Occipital lobe (tissue), 3 donors: ENCODE measurements at places on chromosomes 13 and 19. TPM values are rescaled to one million over a fixed set of nuclear protein-coding genes. Genes with fewer than 3 reads are reported as not detected.

DNA sequence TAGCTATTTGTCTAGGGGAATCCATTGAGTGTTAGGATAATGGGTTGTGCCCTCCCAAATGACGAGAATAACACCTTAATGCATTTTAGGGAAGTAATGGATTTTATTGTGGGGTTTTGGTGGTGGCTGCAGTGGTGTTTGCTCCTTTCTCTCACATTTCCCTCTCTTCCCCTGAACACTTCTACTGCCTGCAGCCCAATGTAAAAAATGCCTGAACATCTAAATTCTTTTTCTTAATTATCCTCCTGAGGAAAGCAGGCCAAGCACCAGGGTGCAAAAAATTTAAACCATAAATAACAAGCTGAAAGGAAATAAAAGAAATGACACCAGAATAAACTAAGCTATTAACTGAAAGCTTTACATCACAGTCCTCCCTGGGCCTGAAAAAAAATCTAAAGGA, 57.3 kb upstream of the PCDH8 start:
- no peak for DNase-seq

- no peak for DNase-seq
Measured at GRCh38 chr13:34886121-34886875, 55.8 kb upstream of the NBEA start.

DNA sequence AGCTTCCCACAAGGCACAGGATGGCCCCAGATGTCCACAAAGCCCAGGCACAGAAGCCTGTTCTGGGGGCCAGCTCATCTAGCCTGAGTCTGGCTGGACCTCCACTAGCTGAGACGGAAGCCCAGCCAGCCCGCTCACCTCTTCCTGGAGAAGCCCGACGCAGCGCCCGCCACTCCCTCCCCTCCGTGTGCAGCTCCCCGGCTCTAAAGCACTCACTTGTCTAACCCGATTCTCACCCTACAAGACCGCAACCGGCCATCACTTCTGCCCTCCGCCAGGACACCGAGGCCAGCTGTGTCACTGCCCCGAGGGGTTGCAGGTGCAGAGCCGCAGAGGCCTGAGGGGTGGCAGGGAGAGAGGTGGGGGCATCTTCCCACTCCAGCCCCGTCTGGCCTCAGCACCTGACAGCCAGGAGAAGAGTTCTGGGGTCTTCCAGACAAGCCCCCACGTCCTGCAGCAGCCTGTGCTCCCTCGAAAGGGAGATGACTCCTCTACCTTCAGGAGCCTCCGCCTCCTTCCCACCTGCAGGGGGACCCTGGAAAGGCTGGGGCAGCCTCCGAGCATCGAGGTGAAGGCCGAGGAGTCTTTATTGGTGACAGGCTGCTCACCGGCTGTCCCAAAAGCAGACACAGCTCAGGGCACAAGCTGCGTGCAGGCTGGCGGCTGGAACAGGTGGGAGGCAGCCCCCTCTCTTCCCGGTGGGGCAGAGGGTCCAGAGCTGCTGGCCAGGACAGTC, 5.9 kb upstream of the DIRAS1 start:
- no peak for DNase-seq

DNA sequence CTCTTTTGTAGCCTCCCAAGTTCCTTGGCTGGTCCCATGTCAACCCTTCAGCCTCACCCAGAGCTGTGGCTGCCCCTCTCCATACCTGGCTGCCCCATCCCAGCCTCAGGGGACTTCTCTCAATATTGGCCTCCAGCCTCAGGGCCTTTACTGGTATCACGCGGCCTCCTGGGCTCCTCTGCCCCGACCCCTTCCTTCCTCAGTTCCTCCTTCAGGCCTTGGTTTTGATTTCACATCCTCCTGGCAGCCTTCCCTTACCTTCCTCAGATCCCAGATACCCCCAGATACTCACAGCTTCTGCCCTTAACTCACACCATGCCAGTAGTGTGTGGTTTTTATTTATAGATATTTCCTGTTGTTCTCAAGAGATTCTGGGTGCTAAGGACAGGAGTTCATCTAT, 12.8 kb upstream of the SCN1B start:
- DNase-seq, result no peak

DNA sequence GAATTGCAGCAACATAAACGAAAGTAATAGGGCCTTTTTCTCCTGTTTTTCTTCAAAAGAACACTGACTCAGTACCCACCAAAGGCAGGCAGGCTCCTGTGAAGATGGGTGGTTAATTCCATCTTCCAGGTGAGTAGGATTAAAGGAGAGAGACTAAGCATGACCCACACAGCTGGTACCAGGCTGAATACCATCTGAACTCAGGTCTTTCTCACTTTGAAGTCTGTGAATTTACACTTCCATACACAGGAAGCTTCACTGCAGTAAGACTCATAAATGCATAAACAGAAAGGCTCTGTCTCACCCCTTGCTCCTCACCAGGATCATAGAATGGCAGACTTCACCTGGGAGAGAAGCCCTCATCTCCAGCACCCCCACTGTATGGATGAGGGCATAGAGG, 194.6 kb downstream of the KLF12 start:
- no peak for DNase-seq

DNA sequence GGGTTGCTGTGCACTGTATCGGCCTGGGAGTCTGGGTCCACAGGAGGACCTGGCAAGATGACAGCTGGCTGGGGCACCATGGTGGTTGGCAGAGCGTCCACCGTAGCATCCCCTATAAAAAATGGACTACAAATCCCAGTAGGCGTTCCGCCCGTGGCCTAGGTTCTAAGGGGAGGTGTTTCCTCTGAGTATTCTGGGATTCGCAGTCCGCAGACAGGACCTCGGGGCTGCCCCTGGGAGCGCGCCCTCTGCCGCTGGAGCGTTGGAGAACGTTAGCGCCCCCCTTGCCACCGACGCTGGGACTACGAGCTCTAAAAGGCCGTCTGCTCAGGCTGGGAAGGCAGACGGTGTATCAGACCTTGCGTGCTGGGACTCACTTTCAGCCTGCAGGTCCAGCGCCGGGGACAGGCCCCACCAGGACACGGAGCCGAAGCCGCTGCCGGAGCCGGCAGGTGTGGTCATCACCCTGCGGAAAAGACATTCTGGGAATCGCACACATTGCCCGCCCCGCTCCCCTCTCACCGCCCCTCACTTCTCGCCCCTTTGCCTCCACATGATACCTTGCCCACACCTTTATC, 372 bp downstream of the DNAAF3 start:
- no peak for DNase-seq

DNA sequence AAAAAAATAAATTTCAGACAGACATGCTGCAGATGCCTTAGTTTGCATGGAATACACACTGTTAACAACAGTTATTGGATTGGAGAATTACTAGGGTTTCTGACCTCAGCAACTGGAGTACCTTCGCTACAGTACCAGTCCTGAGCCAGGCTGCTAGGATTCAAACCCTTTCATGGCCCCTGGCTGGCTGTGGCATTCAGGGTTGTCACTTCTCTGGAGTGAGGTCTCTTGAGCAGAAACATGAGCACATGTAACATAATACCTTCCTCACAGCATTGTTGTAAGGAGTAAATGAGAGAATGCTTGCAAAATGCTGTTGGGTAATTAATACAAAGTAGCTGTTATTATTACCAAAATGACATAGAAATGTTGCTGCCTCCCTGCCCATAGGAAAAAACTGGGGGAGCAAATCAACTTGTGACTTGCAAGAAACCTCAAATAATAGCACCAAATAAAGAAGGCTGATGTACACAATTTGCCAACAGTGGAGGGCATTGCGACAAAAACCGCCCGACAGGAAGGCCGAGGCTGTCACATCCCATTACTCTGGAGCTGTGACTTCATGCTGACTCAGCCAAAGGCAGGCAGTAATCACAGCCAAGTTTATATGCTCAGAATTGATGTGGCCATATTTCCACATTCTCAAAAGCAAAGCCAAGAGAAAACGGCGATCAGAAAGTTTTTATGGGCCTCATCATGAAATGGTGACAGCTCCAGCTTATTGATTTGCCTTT, 100.4 kb downstream of the RFC3 start:
- DNase-seq, result no peak

DNA sequence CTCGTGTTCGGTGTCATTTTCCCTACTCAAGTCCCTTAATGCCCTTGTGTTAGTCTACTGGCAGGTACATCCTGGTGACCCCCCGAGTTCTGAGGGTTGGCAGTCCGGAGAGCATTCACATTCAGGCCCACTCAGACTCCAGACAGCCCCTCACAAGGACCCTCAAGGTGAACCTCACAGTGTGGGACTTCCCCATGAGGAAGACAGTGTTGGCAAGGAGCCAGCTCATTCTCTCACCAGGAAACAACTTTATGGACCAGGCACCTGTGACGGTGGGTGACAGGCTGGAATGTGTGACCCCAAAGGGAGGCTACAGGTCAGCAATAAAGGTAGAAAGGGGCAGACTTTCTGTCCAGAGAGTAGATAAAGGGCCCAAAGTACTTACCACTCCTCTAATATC, 24.5 kb downstream of the RDH8 start:
- no peak for DNase-seq

DNA sequence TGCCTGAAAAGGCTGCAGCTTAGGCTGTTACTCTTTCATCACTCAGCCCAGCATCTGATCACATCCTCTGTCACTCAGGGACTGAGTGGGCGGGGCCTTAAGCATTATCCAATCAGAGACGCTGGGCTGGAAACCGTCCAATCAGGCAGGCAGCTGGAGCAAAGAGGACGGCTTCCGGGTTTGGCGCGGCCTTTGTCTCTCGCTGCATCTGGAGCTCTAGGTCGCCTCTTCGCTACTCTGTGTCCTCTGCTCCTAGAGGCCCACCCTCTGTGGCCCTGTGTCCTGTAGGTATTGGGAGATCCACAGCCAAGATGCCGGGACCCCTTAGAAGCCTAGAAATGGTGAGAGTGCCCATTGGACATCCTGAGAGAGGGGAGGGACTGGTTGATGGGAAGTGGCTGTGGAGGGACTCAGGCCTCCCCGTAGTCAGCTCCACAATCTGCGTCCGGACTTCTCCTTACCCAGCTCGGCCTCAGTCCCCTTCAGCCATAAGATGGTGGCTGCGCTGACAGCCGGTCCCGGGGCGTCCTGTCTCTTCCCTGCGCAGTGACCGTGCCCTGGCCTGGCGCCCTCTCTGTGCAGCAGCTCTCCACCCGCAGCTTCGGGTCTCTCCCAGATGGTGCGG, at the start of gene ZNF486:
ZNF486 (plus strand) TSS at position 195 of the 625 bp plus-strand sequence; CDS start at position 312, 117 bp downstream.
- DNase-seq, result peak; percentile 88

GRCh38 chr19:54312436-54313377, at the start of gene LILRA5:
TSS of gene LILRA5 (minus strand) at chr19:54313166. CDS start at chr19:54313019, 147 bp downstream.
- DNase-seq, result no peak

DNA sequence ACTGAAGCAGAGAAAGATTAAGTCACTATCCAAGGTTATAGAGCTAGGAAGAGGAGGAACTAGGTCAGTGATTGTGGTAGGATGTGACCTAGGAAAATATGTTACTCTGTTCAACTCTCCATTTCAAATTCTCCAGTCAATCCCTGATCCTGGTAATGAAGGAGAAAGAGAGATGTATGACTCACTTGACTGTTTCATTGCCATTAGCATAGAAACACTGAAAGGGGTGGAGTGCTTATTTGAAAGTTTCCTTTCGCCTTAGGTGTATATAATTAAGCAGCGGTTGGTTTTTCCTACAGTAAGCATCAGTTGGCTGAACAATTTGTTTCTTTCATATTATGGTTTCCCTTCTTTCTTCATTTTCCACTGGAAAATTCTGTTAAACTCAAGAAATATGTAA, 198.1 kb upstream of the CSNK1A1L start:
- no peak for DNase-seq

- no peak for DNase-seq
Measured at GRCh38 chr13:26762745-26763345, 2.3 kb upstream of the GPR12 start.

- no peak for DNase-seq
Measured at GRCh38 chr19:35905178-35905727, 2.8 kb downstream of the TYROBP start.

DNA sequence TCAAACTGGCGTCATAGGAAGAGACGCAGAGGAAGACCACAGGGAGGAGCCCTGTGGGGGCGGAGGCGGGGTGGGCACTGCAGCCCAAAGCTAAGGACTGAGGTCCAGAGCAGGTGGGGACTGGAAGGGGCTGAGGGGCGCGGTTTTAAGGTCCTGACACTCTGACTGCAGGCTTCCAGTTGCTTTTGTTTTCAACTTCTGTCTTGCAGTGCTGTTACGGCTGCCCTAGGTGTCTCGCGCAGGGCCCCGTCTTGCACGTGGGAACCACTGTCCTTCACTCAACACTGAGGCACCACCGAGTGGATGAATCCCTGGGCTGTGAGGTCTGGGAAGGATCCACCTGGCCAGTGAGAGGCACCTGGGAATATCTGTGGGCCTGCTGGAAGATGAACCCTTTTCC, 76.0 kb downstream of the TEX29 start:
- no peak for DNase-seq

DNA sequence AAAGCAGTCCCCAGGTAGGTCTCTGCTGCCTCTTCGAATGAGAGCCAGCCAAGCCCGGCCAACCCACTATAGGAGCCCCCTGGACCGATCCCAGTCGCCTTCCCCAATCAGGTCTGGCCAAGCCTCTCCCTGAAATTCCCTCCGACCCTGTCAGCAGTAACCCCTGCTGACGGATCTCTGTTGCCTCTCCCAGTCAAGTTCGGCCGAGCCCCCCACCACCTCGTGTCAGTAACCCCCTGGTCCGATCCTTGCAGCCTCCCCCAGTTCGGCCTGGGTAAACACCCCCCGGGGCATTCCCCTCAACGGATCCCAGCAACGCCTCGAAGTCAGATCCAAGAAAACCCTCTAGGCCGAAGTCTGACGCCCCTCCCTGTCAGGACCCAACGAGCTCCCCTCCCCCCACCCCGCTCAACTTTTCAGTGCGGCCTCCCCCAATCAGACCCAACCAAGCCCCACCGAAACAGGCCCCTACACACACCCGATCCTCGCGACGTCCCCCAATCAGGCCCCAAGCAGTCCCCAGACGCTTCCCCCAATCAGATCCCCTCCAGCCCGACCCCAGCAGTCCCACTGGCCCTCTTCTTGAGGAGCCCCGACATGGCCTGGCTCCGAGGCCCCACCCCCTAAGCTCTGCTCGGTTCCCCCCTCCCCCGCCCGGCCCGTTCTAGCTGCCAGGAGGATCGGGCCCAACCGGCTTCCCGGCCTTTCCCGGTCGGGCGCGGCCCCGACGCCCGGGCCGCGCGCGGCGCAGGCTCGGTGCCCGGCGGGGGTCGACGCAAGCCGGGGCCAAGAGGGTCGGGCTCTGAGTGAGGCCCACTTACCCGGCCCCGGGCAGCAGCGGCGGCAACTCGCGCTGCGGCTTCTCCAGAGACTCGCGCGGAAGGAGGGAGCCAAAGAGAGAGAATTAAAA, 1.8 kb downstream of the TNPO2 start:
- DNase-seq, result peak; percentile 45

DNA sequence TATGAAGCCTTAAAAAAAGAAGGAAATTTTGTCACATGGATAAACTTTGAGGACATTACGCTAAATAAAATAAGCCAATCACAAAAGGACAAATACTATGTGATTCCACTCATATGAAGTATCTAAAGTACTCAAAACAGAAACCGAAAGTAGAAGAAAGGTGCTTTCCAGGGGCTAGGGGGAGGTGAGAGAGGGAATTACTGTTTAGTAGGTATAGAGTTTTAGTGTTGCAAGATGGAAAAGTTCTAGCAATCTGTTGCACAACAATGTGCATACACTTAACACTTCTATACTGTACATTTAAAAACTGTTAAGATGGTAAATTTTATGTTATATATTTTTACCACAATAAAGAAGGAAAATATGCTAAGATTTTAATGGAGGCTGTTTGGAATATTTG, 83.0 kb downstream of the POLR1D start:
- DNase-seq, result no peak

Gene SPACA7
- not detected for total RNA-seq

Gene SLC25A41
- 1.6 TPM for total RNA-seq

Gene APOC4
- total RNA-seq, result not detected

Gene KXD1
- 16.4 TPM for total RNA-seq

Gene UQCR11
- 39.6 TPM for total RNA-seq

Gene PRR36
- 4.1 TPM for total RNA-seq
